ENCODE measurements at places on chromosomes 6 and 20. TPM values are rescaled to one million over a fixed set of nuclear protein-coding genes. Genes with fewer than 3 reads are reported as not detected.
A peak's percentile ranks its signal among the peaks of the same experiment; 100 is the strongest.

DNA sequence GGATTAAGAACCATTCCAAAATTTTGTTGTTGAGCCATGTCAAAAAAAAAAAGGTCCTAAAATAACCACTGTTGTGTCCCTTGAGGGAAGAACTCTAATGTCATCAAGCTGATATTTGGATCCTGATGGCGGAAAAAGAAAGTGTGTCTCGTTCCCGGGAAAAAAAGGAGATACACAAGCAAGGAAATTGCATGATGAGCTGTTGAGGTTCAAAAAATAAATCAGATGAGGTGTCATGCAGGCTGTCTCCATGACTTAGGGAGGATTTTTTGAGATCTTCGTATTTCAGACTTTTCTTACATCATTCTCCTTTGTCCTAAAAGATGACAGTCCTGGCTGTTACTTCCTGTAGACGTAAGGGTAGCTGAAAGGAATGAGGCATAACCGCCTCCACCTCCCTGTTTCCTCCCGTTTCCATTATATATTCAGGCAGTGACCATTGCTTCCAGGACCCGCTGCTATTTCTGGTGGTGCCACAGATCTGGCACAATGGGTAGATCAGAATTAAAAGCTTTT is 117.3 kb upstream of the TNFAIP3 start:
- no peak overlapping the region for H3K27ac ChIP-seq
- no peak overlapping the region for H3K4me3 ChIP-seq
- peaks cover 3% of the 10 kb centered on the region for H3K27me3 ChIP-seq
- DNase-seq: no peak

Gene SCRT2
- total RNA-seq: not detected

Gene GPR63
- total RNA-seq: 4.2 TPM

DNA sequence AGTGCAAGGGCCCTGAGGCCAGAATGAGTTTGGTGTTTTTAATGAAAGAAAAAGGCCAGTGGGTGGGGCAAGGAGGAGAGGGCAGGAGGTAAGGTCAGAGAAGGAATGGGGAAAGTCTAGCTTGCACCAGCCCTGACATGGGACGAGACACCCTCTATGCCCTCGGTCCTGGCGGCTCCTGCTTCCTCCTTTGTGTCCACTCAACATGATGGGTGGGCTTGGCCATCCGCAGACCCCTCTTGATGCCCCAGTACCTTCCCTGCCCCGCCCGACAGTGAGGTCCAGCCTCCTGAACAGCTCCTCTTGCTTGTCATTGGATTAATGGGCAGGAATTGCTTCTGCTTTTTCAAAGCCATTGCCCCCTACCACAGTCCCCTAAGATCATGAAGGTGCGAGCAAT is 33.6 kb upstream of the ANGPT4 start:
- H3K27me3 ChIP-seq: peaks cover 4% of the 10 kb centered on the region
- no peaks in the 10 kb centered on the region for H3K36me3 ChIP-seq
- DNase-seq: no peak
- peaks cover 4% of the 10 kb centered on the region for H3K4me1 ChIP-seq
- no peak overlapping the region for H3K27ac ChIP-seq

Gene HUS1B
- 0.93 TPM for total RNA-seq

- H3K27me3 ChIP-seq: peaks cover 5% of the 10 kb centered on the region
- H3K4me3 ChIP-seq: no peak overlapping the region
- no peak for DNase-seq
- H3K27ac ChIP-seq: no peak overlapping the region
These were observed 130.8 kb upstream of the TNFAIP3 start for GRCh38 chr6:137736048-137736818.

DNA sequence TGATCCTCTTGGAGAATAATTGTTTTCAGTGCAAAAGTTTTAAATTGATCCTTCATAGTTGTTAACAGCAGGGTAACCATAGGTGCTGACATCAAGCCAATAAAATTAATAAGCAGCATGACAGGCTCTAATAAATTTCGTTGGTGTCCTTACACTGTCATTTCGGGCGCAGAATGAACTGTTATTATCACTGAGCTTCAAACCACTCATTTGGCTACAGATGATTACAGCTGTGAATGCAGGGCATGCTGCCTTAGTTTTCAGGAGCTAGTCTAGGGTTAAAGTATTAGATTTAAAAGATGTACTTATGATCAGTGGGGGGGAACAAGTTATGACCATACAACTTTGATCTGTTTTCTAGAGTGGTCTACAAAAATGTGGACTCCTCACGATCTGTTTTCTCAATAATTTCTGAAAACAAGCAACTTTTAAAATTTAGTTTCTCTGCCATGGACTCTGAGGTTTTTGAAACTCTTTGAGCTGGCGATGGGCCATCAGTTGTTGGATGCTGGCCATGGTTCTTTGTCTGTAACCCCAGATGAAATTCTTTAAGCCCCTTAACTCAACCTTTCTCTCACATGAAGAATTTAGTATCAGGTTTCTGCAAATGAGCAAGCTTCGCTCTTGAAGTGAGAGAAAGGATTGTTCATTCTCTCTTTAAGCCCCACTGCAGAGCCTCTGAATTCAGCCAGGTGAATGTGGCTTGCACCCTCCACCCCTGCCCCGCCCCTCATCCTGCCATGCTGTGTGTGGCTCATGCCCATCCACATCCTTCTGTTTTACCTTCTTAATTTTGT is 99.1 kb upstream of the MTHFD1L start:
- peak; percentile 34 for DNase-seq
- no peaks in the 10 kb centered on the region for H3K27me3 ChIP-seq
- H3K36me3 ChIP-seq: peaks cover 20% of the 10 kb centered on the region
- H3K4me1 ChIP-seq: peaks cover 43% of the 10 kb centered on the region
- peak overlapping the region; percentile 22 for H3K4me3 ChIP-seq

DNA sequence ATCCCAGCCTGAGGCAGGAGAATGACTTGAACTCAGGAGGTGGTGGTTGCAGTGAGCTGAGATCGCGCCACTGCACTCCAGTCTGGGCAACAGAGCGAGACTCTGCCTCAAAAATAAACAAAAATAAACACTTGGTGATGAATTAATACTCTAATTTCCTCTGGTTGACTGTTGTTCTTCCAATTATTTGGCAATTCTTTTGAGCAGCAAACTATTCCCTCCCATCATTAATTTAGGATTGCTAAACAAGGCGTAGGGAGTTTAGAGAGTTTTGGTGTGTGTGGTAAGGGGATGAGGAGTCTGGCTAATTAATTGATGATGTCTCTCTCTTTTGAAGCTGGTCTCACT is 2.7 kb upstream of the ID1 start:
- H3K27ac ChIP-seq: peak overlapping the region; percentile 99
- peaks cover 19% of the 10 kb centered on the region for H3K36me3 ChIP-seq
- peaks cover 12% of the 10 kb centered on the region for H3K27me3 ChIP-seq
- DNase-seq: no peak
- H3K4me3 ChIP-seq: peak overlapping the region; percentile 83
- peaks cover 21% of the 10 kb centered on the region for H3K4me1 ChIP-seq

Gene CDSN
- total RNA-seq: not detected

Gene BPIFB2
- 0.22 TPM for total RNA-seq

Gene SYNJ2
- total RNA-seq: 17.0 TPM

- no peaks in the 10 kb centered on the region for H3K36me3 ChIP-seq
- no peaks in the 10 kb centered on the region for H3K4me1 ChIP-seq
- H3K4me3 ChIP-seq: no peak overlapping the region
- H3K27ac ChIP-seq: no peak overlapping the region
These were observed 3.2 kb downstream of the SLC22A7 start for GRCh38 chr6:43301081-43301870.

GRCh38 chr6:127178746-127179145 is 60.3 kb downstream of the RSPO3 start:
- H3K27ac ChIP-seq: no peak overlapping the region
- H3K36me3 ChIP-seq: peaks cover 6% of the 10 kb centered on the region
- peaks cover 11% of the 10 kb centered on the region for H3K4me1 ChIP-seq
- no peaks in the 10 kb centered on the region for H3K27me3 ChIP-seq
- no peak overlapping the region for H3K4me3 ChIP-seq

Gene MDFI
- total RNA-seq: 53.9 TPM

DNA sequence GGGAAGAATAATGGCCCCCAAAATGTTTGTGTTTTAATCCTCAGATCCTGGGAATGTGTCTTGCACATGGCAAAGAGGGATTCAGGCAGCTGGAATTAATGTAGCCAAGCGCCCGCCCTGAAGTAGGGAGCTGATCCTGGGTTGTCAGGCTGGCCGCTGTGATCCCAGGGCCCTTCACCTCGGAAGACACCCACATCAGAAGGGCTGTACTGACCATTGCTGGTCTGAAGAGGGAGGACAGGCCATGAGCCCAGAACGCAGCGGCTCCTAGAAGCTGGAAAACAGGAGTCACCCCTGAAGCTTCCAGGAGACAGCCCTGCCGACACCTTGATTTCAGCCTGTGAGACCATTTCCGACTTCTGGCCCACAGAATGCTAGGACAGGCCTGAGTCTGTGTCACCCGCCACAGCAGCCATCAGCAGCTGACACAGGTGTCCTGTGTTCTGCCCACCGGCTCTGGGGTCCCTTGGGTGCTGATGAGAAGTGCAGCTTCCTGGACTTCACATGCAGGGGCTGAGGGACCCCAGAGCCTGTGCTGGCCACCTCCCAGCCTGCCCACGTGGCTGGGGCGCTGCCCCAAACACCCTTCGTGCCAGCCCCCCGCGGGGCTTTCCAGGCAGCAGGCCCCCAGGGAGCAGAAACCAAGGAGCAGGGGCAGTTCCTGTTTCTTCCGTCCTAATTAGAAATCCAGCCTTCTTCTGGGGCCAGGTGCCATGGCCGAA is 86.3 kb downstream of the ERMARD start:
- no peak overlapping the region for H3K27ac ChIP-seq
- no peak overlapping the region for H3K4me3 ChIP-seq
- no peak for DNase-seq
- peaks cover 15% of the 10 kb centered on the region for H3K27me3 ChIP-seq

GRCh38 chr6:31723245-31723979 is at the start of gene MPIG6B:
TSS of gene MPIG6B (plus strand) at chr6:31723373. CDS start at chr6:31723384, 11 bp downstream.
- no peaks in the 10 kb centered on the region for H3K27me3 ChIP-seq
- peaks cover 21% of the 10 kb centered on the region for H3K36me3 ChIP-seq
- H3K4me3 ChIP-seq: no peak within 1 kb of the TSS
- DNase-seq: no peak
- peaks cover 21% of the 10 kb centered on the region for H3K4me1 ChIP-seq

DNA sequence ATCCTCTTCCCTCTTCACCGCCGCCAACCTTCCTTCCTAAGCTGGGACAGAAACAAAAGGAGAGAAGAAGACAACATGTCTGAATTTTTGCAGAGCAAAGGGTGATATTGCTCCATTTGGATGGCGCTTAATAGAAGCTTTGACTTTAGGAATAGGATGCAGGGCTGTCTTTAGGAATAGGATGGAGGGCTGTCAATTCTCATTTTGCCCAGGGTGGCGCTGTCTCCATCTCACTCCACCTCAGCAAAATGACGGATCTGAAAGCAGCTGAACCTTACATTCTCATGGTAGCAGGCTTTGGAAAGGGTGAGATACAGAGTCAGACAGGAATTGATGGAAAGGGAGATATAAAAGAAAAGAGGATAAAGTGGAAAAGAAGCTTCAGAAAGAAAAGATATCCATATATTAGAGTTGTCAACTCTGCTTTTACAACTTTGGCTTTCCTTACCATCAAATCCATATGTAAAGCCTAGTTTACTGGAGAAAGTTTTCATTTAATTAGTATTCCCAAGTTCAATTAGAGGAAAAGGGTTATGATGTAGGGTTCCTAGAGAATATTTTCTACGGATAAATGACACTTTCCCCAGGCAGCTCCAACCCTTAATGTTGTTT is 2.4 kb downstream of the MTCL3 start:
- H3K27ac ChIP-seq: no peak overlapping the region
- no peak for DNase-seq
- peak overlapping the region; percentile 87 for H3K4me3 ChIP-seq

Data from type B pancreatic cell (in vitro differentiated cells).